NCI-H2171 (cell line): ENCODE measurements at places on chromosomes 4 and X.

GRCh38 chr4:24419181-24420034 lies 164.9 kb downstream of the DHX15 start:
- DNase-seq: peak; percentile 23

DNA sequence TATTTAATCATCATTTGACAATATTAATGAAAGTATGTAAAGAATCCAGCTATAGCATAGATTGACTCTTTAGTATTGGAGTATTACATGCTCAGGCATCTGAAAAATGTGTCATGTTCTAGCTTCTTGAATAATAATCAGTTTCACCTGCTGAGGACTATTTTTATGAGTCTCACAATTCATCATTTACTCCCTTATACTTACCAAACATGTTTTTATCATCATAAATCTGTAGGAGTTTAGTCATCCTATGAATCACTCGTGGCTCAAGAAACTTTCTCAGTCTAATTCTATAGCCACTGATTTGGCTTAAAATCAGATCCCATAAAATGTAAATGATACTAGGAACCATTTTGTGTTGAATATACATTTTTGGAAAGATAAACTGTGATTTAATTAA lies 1616.1 kb downstream of the C4orf33 start:
- DNase-seq: no peak

DNA sequence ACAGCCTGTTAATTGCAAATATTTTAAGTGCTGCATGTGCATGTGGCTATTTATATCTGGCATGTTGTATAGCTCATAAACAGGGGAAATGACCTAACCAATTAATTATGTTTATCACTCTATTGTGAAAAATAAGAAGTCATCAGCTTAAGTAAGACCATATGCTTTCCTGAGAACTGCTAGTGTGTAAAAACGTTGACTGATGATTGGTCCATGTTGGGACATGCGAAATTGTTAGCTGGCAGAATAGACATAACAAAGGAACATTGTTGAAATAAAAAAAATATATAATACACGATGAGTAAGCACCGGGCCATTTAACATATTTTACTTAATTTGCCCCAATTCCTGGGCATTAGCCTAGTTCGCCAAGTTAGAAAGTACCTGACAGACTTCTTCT lies 207.5 kb downstream of the ANK2 start:
- DNase-seq: no peak

GRCh38 chr4:5757536-5757935 lies 46.5 kb downstream of the EVC start:
- DNase-seq: no peak

DNA sequence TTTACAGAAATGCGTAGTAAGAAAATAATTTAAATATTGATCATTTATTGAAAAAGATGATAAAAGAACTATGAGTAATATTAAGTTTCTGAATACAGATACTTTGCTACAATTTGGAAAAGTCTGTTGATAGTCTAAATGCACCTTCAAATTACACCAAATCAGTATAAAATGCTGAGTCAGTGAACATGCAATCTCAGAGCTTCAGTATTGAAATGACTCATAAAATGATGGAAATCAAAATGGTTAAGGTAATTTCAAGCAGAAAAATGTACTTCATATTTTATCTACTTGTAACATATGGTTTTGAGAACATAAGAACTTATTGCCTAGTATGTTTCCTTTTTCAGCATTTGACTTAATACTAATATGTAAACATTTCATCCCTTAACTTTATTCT lies 448.2 kb downstream of the PCDH10 start:
- DNase-seq: no peak

DNA sequence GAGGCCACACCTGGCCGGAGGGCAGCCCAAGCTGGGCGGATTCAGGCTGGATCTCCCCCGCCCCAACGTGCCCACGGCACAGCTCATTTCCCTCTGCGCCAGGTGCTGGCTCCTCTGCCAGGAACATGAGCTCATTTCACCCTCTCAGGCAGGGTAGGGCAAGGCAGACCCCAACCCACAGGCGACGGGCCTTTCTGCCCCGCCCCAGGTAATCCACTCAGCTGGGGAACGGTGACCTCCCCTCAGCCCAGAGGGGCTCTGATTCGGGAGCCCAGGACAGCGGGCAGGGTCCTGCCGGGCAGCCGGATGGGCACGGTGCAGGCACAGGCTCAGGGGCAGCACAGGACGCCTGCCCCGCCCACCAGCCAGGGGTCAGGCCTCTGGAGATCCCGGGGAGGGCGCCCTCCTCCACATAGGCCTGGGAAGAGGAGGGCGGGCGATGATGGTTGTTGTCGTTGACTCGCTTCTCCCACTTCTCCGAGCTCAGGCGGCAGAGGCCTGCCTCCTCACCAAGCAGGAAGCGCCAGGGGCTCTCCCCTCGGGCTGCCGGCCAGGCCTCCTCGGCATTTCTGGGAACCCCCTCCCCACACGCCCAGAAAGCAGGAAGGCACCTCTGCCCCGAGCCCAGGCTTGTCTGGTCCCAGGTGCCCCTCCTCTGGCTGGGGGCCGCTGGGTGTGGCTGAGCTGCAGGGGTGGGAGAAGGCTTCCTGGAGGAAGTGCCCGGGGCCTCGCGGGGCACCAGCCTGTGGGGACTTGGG lies 31.1 kb downstream of the TACC3 start:
- no peak for DNase-seq

DNA sequence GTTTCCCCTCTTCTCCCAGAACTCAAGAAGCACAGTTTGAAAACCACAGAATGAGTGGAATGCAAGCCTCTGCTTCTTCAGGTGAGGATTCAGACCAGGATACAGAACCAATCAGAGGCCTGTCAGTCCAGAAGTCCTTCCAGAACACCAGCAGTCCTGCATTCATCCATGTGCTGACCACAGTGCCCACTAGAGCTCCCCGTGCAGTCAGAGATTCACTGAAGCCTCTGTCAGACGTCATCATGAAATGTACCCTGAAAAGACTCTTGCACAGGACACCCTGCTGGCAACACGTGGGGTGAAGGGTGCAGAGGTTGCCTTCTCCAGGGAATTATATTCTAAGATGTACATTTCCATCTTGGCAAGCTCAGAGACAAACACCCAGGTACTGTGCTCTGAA lies 75.9 kb upstream of the LSM6 start:
- no peak for DNase-seq

- DNase-seq: no peak
Observed at GRCh38 chr4:122783301-122784215, 43.1 kb upstream of the FGF2 start.

GRCh38 chr4:181507938-181508337 lies 735.3 kb upstream of the TENM3 start:
- no peak for DNase-seq

DNA sequence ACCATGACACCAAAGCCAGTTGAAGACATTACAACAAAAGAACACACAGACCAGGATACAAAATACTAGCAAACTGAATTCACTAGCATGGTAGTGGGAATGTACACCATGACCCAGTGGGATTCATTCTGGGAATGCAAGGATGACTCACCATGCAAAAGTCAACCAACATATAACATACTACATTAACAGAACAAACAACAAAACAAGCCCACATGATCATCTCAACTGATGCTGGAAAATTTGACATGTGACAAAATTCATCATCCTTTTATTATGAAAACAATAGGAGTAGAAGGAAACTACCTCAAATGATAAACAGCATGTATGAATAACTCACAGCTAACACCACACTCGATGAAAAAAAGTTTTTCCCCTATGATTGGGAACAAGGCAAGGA lies 190.2 kb downstream of the DCLK2 start:
- DNase-seq: no peak

- no peak for DNase-seq
Observed at GRCh38 chr4:76476571-76476970, 41.5 kb downstream of the SHROOM3 start.

GRCh38 chr4:44256414-44256813 lies 192.2 kb downstream of the KCTD8 start:
- no peak for DNase-seq

GRCh38 chr4:39975488-39976089 lies 2.1 kb downstream of the PDS5A start:
- DNase-seq: no peak

DNA sequence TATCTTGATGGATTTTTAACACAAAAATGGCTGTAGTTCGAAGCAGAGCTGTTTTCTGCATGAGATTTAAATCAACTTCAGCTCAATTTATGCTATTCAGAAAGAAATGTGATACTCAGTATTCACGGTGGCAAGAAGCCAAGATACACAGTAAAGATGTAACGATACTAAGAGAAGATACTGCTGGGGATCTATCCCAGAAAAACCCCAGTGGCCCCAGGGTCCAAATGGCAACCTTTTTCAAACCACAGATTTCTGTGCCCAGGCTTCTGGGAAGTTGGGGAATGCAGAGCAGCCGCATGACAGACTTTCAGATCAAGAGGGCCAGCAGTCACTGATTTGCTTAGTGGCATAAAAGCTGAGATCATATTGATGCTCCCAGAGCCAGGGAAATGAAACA lies 353.9 kb downstream of the AFF2 start:
- DNase-seq: no peak

DNA sequence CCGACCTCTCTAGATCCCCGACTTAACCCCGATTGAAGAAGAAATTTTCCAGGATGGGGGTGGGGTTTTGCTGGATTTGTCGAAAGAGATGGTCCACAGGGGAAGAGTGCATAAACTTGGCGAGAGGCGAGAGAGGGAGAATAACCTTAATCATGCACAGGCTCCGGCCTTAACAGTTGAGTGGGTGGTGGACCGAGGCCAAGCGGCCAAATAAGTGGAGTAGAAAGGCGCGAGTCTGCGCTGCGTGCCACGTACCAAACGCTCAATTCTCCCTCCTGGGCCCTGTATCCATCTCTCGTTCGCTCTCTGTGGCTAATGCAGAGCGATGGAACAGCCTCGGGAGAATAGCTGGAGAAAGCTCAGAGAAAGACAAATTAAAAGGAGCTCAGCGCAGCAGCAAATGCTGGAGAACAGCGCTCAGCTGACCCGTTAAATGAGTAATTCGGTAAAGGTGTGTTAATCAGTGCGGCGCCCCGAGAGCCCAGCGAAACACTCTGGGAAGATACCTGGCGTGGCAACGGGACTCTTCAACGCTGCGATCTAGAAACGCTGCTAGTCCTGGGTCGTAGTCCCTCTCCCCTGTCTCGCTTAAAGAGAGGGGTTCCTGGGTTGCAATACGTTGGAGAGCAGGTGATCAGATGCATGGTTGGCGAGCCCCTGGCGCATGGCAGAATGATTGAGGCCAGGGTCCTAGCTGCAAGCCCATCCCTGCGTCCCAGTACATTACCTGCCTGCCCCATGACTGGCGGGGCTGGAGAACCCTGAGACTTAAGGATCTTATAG lies 887 bp upstream of the IL1RAPL2 start:
- no peak for DNase-seq

GRCh38 chrX:9659571-9660195 lies 106.0 kb downstream of the GPR143 start:
- no peak for DNase-seq

DNA sequence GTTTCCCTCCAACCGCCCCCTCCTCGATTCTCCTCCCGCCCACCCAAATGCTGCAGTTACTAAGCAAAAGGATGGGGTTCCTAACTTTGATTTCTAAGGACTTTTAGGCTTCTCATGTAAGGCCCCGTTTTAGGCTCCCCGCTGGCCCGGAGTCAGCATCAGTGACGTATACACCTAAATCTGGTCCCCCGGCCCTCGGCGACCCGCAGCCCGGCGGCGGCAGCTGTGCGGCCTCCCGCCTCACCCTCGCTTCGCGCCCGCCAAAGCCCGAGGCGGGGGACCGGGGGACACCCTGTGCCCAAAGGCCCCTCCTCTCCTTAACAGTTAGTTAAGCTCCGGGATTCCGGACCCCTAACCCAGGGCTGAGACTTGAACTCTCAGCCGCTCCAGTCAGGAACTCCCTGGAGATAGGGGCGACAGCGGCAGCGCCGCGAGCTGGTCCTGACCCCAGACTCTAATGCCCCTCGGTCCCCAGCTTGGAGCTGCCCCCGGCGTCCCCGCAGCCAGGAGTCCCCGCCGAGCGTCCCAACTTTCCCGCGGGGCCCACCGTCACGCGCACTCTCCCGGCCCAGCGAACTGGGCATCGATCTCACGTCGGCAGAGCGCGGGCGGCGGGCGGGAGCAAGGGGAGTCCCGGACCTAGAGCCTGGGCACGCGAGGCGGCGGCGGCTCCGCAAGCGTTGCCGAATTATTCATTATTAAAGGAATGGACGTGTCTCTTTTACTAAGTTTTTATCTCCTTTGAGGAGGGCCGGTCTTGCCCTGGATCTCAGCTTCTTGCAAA lies 1.5 kb upstream of the NR3C2 start:
- no peak for DNase-seq

DNA sequence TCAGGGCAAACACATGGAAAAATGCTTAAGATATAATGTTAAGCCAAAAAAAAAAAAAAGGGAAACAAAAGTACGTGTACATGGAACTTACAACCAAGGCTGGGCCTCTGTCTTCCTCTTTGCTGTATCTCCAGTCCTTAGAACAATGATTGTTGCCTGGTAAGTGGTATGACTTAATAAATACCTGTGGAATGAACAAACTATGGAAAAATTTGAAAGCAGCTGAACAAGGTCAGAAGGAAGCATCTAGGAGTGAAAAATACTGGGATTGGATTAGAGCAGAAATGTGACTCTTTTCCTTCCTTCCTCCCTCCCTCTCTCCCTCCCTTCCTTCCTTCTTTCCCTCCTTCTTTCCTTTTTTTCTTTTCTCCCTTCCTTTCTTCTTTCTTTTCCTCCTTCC lies 54.2 kb upstream of the SMIM10 start:
- no peak for DNase-seq

- no peak for DNase-seq
Observed at GRCh38 chrX:12225107-12225506, 86.8 kb downstream of the FRMPD4 start.

DNA sequence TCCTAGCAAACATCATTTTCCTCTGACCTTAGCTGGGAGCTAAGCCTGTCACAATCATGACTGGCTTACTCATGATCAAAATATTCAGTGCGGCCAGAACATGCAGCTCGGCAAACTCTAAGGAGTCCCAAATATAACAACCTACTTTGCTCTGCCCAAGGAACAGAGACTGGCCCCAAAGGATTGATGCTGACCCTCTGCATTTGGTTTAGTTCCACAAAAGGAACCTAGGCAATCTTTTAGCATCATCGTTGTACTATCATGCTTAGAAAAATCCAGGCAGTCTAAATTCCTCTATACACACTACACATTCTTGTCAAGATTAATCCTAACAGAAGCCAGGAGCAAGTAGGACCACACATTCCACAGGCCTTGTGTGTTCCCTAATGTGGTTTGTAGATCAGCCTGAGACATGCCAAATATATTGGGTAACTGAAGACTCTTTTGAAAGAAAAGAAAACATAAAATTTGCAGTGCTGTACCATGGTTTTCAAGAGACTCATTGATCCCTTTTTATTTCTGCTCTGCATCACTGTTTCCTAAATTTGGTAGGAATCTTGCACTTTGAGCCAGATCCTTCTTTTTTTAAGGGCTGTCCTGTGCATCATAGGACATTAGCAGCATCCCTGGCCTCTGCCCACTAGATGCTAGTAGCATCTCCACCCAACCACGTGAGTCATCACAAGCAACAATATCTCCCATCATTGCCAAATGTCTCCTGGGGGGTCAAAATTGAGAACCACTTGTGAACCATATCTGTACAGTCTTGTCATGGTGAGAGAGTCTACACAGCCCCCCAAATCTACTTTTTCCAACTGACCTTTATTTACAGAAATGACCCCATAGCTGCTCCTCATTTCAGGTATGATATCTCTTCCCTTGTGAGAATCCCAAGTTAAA lies 17.6 kb upstream of the CC2D2A start:
- DNase-seq: no peak
